Caco-2 (cell line): ENCODE measurements at places on chromosomes 4 and X. TPM values are rescaled to one million over a fixed set of nuclear protein-coding genes. Genes with fewer than 3 reads are reported as not detected.
A peak's percentile ranks its signal among the peaks of the same experiment; 100 is the strongest.

Gene FGF2
- total RNA-seq = 0.19 and 0.20 TPM in 2 replicates

Gene ATP11C
- 12.2 and 15.3 TPM in 2 replicates for total RNA-seq

Gene RAB39B
- total RNA-seq = 0.18 and 0.23 TPM in 2 replicates

DNA sequence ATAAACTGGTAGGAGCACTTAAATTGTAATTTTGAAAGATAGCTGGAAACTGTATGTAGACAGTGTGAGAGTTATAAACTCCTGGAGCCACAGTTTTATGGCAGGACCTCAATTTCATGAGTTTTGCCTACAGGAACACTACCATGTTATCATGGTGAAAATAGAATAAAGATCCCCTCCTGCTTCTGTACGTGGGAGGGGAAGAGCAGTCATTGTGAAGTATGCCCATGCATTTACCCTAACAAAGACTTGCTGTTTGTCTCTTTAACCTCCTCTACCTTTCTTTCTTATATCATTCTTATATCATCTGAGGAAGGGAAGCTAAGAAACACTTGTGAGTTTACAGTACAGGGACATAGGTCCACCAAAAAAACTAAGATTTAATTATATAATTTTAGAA, 327.0 kb downstream of the PCDH10 start:
- DNase-seq = no peak

- no peak for DNase-seq
Measured at GRCh38 chr4:90207887-90208454, 80.8 kb downstream of the CCSER1 start.

DNA sequence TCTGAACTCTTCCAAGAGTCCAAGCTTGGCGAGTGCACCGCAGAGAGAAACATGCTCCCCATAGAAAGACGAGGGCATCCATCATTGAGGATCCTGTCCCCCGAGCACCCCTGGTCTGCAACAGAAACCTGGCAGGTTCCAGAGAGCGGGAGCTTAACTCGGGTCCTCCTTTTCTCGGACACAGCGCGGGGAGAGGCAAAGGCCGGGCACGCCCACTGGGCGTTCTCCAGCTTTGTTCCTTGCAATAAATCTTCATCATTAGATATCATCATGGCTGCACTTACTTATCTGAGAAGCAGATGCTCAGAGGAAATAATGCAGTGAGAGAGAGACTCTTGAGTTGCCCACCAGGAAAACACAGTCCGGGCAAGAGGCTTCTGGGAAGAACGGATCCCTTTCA, 90.1 kb upstream of the PSAPL1 start:
- no peak for DNase-seq

DNA sequence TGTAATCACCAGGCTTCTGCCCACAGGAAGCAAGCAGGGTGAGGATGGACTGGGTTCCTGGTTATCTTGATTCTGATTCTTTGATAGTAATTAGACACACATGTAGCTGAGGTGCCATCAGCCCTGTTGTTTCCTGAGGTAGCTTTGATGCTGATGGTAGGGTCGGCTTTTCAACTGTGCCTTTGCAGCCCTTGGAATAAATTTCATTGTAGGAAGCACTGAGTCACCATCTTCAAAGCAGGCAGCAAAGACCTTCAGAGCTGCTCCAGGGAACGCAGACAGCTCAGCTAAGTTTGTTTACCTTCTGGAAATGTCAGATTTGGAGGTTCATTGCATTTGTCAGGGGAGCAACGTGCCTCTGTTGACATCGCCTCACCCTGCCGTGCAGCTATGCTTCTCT, 135.4 kb downstream of the ASMT start:
- no peak for DNase-seq

DNA sequence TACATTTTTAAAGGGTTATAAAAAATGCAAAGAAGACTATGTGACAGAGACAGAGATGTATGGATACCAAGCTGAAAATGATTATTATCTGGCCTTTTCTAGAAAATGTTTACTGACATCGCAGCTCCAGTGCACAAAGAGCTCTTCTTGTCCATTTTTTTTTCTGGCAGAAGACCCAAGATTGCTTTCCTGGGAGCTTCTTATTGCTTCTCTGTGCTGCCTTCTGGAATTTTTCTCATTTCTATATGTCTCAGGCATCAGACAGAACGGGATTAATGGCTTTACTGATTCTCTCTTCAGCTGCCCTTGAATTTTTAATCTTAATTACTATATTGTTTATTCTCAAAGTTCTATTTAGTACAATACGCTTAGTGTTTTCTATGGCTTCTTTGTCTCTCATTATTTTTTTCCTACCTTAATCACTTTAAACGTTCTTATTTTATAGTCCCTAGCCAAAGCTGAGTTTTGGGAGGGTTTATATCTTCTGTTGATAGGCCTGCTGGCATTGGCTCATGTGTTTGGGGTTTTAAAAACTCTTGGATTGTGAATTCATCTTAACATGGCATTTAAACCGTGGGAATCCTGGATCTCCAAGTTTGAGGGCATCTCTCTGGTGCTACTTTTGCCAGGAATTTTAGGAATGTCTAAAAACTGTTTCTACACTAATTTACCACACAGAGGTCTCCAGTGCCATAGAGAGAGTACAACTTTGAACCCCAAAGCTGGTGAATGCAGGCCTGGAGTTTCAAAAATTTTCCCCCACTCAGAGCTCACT, 138.9 kb upstream of the LNX1 start:
- DNase-seq = no peak

DNA sequence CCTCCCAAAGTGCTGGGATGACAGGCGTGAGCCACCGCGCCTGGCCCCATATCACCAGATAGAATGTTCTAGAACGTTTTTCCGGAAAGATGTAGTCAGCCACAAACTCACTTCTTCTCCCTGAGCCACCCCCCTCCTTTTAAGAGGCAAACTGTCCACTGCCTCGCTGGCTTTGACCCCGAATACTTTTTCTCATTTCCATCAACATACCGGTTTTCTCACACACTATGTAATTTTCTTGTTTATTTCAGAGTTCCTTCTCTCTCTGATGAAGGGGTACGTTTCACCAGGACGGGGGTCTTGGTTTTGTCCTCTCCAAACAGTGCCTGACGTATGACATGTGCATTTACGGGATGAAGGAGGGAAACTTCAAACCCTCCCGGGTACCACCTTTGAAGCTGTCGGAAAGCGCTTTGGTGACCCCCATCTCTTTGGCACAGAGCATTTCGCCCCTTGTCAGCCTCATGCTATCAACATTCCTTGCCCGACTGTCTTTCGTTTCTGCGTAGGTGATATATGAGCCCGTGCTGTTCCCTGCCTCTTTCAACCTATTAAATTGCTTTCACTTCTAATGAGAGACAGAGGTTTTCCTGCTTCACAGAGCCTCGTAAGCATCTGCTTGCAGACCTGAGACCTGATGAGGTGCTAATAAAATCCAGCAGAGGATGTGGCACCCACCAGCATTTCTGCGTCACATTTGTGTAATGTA, 73.8 kb downstream of the CRLF2 start:
- no peak for DNase-seq

DNA sequence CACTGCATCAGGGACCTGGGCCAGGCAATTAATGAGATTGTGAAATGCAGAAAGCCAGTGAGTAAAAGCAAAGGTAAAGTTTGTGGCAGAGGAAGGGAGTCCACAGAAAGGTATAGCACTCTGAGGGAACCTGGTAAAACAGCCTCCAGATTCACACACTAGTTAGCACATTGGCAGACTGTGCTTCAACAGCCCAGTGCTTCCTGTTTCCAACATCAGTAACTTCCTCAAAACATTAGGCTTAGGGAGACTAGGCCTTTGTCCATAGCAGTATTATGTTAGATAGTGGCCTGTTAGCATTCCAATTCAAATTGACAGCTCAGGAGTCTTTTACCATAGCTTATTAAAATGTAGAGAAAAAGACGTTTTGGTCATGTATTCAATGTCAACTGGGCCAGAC, 582.6 kb upstream of the ACTRT1 start:
- no peak for DNase-seq

- no peak for DNase-seq
Measured at GRCh38 chr4:158863296-158863695, 94.5 kb downstream of the FNIP2 start.

DNA sequence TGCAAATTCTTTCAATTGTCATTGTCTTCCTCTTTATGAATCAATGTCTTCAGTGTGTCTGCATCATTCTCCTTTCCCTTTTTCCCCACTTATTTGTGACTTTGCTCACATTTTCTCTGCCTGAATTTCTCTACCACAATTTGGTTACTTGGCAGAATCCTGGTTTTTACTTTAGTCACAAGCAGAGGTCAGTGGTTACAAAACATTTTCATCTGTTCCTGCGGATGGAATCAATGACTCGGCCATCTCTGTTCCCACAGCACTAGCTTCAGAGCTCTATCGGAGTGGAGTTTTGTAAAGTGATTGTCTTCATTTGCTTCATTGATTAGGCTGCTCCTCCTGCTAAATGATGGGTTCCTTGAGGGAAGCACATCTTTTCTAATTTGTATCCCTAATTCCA, 501.3 kb upstream of the AADAT start:
- no peak for DNase-seq

GRCh38 chr4:158836002-158836369, 67.2 kb downstream of the FNIP2 start:
- no peak for DNase-seq

GRCh38 chr4:3285558-3286334, 7.1 kb upstream of the RGS12 start:
- no peak for DNase-seq

DNA sequence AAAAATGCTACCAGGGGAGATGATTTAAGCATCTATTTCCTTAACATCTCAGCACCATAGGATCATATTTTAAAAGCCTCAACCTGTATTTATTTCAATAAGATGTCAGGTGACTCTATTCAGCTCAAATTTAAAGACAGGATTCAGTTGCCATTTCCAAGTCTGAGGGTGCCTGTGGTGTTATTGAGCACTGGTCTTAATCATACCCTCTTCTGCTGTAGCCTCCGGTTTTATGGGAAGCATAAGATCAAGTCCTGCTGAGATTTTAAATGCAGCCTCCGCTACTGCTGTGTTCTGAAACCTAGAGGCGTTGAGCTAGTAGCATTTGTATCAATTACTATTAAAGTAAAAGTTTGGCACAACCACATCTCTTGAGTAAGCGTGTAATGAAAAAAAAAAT, 185.7 kb upstream of the NWD2 start:
- DNase-seq = no peak

GRCh38 chrX:18709833-18710232, 2.4 kb downstream of the PPEF1 start:
- no peak for DNase-seq

- DNase-seq = no peak
Measured at GRCh38 chr4:138113819-138114400, 128.2 kb downstream of the SLC7A11 start.

DNA sequence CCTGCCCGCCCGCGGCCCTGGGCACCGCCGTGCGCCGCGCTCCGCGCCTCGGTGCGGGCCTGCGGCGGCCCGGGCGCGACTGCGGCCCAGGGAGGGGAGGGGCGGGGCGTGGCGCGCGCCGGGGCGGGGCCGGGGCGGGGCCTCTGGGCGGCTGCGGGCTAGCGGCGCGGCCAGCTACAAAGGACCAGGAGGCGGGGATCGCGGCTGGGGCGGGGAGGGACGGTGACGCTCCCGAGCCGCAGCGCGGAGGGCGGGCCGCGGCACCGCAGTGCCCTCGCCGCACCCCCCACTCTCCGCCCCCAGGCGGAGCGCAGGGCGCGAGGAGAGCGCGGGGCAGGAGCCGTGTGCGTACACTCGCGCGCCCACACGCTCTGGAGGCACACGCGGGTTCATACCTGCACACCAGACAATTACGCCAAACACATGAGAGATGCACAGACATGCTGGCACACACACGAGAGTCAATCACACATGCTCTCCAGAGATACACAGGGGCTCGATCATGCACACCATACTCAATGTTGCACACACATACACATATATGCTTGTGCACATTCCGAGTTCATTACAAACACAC, at the start of gene CRMP1:
CRMP1 (minus strand) TSS at position 83 of the 577 bp plus-strand sequence. CDS start 117 bp downstream, outside the sequence.
- no peak for DNase-seq

- no peak for DNase-seq
Measured at GRCh38 chr4:73450398-73451004, 14.5 kb downstream of the AFP start.

DNA sequence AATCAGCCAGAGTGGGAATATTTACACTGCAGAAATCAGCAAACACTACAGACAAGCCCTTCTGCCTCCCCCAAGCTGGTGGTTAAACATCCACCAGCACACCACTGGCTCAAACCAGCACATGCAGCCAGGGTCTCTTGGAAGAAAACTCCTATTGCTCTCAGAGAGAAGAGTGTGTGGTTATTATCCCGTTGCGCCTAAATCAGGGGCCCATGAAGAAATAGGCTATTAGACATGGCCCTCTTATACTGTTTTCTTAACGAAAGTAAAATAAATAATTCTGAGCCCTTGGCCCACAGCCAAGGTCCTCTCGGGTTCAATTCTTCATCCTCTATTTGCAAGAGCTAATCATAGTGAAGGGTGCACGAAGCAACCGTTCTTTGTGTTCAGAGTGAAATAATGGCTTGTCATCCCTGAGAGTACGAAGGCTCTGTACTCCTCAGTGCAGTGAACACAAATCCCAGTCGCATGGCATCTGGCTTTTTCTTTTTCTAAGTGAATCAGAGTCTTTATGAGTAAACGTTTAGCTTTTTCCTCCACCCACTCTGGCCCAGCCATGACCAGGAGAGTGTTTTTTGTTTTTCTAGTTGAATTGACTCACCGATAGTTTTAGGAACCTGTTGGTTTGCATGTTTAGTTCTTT, 33.4 kb upstream of the RBM47 start:
- DNase-seq = peak; percentile 50

DNA sequence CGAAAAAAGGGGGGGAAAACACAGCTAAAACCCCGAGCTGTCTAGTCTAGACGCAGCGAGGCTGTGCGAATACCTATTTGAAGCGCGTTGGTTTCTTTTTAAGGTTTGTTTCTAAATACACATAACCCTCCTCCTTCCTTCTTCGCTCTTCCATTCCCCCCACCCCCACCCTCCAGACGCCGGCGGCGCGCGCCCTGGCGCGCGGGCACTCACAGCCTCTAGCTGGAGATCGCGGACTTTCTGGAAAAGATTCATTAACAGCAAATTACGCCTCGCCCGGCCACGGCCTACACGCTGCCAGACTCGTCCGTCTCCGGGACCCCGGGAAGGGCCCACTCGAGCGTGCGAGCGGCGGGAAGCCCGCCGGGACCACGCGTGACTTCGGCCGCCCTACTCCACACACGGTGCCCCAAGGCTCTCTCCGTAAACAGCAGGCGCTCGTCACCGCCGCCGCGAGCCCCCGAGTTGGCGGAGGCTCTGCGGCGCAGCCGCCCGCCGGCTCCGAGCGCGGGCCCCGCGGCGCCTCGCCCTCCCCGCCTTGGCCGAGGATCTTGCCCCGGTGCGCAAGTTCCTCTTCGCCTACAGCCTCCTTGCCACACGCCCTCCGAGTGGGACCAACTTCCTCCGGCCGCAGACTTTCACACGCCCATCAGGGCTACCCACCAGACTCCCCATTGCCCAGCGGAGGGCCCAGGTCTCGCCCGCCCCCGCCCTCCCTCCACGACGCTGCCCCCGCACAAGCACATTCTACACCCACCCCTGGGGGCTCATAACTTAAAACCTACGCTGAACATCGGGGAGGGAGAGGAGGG, 2.0 kb downstream of the BCOR start:
- peak; percentile 11 for DNase-seq

DNA sequence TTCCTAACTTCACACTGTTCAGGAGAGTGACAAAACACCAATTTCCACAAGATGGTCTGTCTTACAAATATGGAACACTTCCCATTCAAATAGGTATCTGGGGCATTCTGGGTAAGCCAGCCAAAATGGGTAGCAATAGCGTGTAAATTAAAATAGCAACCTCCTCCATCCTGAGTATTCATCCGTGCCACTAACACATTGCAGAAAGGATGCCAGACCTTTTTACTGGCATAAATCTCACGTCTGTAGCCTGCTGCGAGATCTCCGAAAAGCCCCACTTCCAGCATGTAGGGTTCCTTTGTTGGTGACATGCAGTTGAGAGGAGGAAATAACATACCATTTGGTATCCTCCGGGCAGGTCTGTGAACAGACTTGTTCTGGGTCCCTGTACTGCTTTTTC, 52.7 kb upstream of the RAI2 start:
- DNase-seq = no peak
